ENCODE measurements at places on chromosomes 6 and 20.

DNA sequence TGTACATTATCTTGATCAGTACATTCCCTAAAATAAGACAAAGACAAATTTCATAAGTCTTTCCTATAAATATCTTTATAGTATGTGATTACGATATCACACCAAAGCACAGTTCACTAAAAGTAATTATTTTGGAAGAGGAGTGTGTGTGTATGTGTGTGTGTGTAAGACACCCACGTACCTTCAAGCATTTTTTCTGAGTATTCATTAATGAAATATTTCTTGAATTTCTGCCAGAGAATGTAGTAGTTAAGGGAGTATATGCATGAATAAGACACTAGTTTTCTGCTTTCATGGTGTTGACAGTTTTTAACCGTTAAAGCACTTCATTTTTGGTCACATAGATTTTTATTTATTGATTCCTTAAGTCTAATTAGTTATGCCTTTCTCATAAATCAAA lies 36.8 kb downstream of the MANEA start:
- DNase-seq: no peak

DNA sequence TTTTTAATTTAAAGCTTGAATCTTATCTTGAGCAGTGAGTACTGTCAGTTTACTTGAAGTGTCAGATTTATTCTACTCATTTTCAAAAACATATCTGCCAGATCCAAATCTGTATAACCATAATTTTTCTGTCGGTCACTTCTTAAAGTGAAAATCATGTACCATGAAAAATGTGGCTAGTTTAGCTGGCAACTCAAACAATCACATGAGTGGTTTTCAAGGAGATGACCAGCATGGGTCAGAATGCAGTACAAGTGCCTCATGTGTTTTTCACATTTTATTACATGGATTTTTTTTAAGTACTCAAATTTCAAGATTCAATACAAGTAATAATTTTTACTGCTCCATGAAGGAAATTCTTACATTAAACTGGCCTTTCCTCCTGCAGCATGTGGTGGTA lies 11.0 kb upstream of the SAMD5 start:
- DNase-seq: no peak

GRCh38 chr6:18099511-18099910 lies 23.0 kb downstream of the NHLRC1 start:
- no peak for DNase-seq

- DNase-seq: no peak
Observed at GRCh38 chr20:57179265-57179664, 87.2 kb downstream of the BMP7 start.

- DNase-seq: no peak
Observed at GRCh38 chr20:53952528-53953096, 117.8 kb downstream of the BCAS1 start.

- no peak for DNase-seq
Observed at GRCh38 chr20:1827974-1828785, 67.0 kb upstream of the SIRPA start.

- DNase-seq: no peak
Observed at GRCh38 chr6:136880748-136881460, 41.2 kb upstream of the SLC35D3 start.

GRCh38 chr20:62367136-62367632 lies at the start of gene LAMA5:
LAMA5 (minus strand) TSS chr20:62367312; CDS start chr20:62367245, 67 bp downstream.
- no peak for DNase-seq

GRCh38 chr20:46970937-46971630 lies 76.4 kb downstream of the EYA2 start:
- peak; percentile 77 for DNase-seq

- DNase-seq: no peak
Observed at GRCh38 chr20:24958506-24959385, 9.7 kb downstream of the CST7 start.

DNA sequence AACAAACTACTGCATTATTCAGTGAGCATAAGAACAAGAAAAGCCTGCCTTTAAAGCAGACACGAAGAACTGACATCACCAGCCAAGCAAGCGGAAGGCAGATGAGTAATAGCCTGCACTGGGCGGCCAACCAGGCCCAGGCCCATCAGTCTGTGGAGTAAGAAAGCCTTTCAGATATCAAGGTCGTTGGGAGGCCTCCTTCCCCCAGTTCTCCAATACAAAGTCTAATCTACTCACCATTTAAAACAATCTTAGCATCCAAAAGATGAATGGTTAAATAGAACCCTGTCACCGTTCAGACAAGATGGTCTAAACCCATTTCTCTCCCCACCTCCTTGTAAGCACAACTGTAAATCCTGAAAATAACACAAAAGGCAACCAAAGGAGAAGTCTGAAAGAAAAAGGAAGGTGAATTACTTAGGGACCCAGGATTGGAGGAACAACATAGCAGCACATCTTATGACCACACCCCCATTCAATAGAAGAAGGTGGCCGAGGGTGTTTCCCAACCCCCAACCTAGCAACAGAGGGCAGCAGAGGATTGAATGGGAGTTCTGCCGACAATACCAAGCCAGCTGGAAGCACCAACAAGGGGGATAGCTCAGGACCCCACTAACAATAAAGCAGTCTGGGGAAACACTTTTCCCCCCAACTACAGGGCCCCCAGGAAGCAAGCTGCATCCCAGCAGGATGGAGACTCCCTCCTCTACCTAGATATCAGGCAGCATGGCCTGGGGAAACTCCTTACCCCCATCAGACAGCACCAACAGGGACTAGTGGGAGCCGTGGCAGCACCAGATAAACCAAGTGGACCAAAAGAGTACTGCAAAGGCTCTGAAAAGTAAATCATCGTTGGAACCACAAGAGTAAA lies 67.9 kb downstream of the ZHX3 start:
- no peak for DNase-seq

DNA sequence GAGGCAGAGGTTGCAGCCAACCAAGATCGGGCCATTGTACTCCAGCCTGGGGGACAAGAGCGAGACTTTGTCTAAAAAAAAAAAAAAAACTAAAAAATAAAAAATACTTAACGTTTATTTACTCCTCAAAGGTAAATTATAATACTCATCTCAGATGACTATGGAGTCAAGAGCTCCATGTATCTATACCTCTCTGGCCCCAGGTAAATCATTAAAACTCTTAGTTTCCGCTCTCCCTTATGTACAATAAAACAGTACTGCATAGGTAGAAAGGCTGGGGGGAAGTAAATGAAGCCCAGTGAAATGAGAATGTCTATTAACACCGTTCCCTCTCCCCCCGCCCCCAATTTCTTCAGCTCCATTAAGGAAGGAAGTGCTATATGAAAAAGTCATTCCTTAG lies 1.2 kb downstream of the SRSF12 start:
- DNase-seq: no peak

DNA sequence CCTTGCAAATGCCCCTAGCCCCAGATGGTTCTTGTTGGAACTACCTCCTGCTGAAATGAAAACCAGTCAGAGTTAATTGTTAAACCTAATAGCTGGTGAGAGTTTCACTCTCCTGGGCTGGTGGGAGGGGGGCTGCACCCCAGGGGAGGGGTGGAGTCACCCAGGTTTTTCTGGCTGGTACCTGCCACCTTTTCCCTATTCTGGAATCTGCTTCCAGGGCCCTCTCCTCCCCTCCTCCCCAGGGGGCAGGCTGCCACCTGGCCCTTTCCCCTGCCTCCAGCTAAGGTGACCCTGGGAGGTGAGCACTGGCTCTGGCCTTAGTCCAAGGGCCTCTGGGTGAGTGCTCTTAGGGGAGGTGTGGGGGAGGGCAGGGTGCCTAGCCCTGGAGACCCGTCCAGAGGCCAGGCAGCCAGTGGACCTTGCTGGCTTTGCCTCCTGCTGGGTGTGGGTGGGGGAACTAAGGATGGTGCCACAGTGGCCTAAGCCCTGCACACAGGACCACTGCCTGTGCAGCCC lies 48.8 kb upstream of the EPB41L1 start:
- no peak for DNase-seq

GRCh38 chr20:29298271-29298590 lies 1959.2 kb upstream of the DEFB115 start:
- no peak for DNase-seq

GRCh38 chr6:139452148-139452876 lies 77.9 kb upstream of the CITED2 start:
- DNase-seq: no peak

DNA sequence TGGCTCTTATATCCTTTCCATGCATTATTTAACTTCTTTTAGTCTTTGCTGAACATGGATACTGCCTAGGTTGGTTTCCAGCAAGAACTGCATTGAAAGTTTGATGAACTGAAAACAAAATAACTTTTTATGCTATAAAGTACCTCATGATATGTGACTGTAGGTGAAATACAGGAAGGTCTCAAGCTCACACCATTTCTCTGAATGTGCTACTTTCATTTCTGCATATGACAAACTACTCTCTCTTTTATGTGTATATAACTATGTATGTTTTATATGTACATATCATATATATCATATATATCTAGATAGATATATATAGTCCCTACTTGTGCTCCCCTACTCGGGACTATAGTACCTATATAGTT lies 65.9 kb downstream of the AIG1 start:
- no peak for DNase-seq

GRCh38 chr6:16476861-16477260 lies 238.5 kb downstream of the GMPR start:
- DNase-seq: no peak
